Osteocyte (in vitro differentiated cells): ENCODE measurements at places on chromosomes 16 and 17. TPM values are rescaled to one million over a fixed set of nuclear protein-coding genes. Genes with fewer than 3 reads are reported as not detected.

DNA sequence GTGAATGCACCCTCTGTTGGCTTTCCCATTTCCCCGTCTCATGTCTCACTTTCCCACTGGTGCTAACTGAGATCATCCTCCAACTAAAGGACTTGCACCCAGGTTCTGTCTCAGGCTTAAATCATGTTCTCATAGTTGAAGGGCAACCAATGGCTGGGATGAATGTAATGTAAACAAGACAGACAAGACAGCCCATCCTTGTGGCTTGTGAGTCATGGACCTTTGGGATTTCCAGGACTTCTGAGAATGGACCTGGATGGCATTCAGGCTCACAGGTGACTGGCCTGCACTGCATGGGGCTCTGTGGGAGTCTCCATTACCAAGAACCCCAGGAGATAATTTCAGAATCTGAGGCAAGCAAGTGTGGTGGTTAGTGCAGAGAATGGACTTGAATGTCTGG, 347.5 kb downstream of the HAPSTR1 start:
- H3K27me3 ChIP-seq = no peaks in the 10 kb centered on the region
- no peaks in the 10 kb centered on the region for H3K4me1 ChIP-seq
- H3K4me3 ChIP-seq = no peak overlapping the region
- H3K36me3 ChIP-seq = no peaks in the 10 kb centered on the region
- H3K27ac ChIP-seq = no peak overlapping the region
- no peak for DNase-seq

- H3K36me3 ChIP-seq = peaks cover 6% of the 10 kb centered on the region
- no peaks in the 10 kb centered on the region for H3K27me3 ChIP-seq
- peaks cover 38% of the 10 kb centered on the region for H3K4me1 ChIP-seq
- DNase-seq = no peak
- no peak overlapping the region for H3K27ac ChIP-seq
- H3K4me3 ChIP-seq = no peak overlapping the region
These were observed 193.7 kb upstream of the CHMP6 start for GRCh38 chr17:80797741-80798594.

DNA sequence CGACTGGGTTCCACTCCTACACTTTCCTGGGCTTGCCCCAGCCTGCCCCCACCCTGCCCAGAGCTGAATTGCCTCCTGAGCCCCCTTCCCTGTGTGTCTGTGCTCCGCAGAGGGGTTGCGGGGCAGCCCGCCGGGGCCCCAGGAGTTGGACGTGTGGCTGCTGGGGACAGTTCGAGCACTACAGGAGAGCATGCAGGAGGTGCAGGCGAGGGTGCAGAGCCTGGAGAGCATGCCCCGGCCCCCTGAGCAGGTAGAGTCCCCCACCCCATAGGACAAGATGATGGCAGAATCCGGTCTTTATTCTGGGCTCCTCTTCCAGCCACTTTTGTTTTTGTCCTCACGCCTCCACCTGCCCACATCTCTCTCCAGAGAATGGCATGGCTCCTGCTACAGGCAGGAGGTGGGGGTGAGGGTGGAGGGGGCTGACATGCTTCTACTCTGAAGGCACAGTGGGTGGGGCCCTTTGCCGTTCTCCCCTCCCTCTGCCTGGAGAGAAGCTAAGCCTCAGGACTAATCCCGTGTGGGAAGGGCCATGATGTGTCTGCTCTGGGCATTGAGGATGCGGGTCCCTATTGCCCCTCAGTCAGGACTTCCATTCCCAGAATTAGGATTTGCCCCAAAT, 3.5 kb downstream of the ACBD4 start:
- no peak for DNase-seq
- H3K4me1 ChIP-seq = peaks cover 13% of the 10 kb centered on the region
- no peaks in the 10 kb centered on the region for H3K27me3 ChIP-seq
- H3K27ac ChIP-seq = no peak overlapping the region
- H3K4me3 ChIP-seq = no peak overlapping the region

DNA sequence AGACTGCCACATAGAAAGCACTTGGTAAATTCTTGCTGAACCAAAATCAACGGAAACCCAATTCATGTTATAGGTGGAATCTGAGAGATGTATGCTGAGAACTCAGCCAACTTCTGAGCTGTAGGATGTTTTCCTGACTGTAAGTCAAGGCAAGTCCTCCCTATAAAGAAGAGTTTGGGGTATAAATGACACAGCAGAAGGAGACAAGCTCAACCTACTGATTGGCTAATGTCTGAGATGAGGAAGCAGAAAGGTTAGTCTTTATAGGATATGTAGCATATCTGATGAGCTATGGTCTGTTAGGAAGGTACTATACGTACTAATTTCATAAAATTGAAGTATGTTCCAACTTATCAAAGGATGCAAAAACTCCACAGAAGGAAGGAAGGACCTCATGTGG, 99.5 kb downstream of the XYLT1 start:
- H3K4me1 ChIP-seq = peaks cover 23% of the 10 kb centered on the region
- no peaks in the 10 kb centered on the region for H3K27me3 ChIP-seq
- no peak overlapping the region for H3K27ac ChIP-seq

DNA sequence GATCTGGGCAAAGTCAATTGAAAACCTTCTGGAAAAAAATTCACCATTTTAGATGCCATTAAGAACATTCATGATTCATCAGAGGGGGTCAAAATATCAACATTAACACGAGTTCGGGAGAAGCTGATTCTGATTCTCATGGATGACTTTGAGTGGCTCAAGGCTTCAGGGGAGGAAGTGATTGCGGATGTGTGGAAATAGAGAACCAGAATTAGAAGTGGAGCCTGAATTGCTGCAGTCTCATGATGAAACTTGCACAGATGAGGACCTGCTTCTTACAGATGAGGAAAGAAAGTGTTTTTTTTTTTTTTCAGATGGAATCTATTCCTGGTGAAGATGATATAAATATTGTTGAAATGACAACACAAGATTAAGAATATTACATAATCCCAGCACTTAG, 12.9 kb downstream of the ITGAX start:
- no peak overlapping the region for H3K27ac ChIP-seq
- H3K36me3 ChIP-seq = no peaks in the 10 kb centered on the region
- H3K27me3 ChIP-seq = peaks cover 10% of the 10 kb centered on the region

DNA sequence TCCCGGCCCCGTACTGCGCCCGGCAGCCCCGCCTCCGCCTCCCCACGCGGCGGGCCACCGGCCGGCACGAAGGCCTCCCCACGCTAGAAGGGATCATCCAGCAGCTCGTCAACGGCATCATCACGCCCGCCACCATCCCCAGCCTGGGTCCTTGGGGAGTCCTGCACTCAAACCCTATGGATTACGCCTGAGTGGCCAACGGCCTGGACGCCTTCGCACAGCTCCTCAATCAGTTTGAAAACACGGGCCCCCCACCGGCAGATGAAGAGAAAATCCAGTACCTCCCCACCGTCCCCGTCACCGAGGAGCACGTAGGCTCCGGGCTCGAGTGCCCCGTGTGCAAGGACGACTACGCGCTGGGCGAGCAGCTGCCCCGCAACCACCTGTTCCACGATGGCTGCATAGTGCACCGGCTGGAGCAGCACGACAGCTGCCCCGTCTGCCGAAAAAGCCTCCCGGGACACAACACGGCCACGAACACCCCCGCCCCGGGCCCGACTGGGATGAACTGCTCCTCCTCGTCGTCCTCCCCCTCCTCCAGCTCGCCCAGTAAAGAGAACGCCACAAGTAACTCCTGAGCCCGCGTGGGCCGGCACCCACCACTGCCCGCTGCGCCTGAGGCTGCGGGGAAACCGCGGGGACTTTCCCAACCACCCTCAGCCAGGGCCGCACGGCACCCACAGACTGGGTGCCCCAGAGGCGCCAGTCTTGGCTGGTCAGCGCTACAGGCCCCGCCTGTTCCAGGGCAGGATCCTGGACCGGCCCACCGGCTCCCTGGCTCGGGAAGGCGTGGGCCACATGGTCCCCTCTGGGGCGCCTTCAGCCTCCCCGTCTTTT, 39.0 kb upstream of the AKAP1 start:
- no peak for DNase-seq
- no peaks in the 10 kb centered on the region for H3K36me3 ChIP-seq
- no peak overlapping the region for H3K27ac ChIP-seq
- H3K4me1 ChIP-seq = no peaks in the 10 kb centered on the region

- H3K4me1 ChIP-seq = peaks cover 36% of the 10 kb centered on the region
- peaks cover 19% of the 10 kb centered on the region for H3K36me3 ChIP-seq
- peak overlapping the region; percentile 90 for H3K27ac ChIP-seq
- peak overlapping the region; percentile 82 for H3K4me3 ChIP-seq
These were observed 1.3 kb downstream of the ARMC5 start for GRCh38 chr16:31460582-31461002.

DNA sequence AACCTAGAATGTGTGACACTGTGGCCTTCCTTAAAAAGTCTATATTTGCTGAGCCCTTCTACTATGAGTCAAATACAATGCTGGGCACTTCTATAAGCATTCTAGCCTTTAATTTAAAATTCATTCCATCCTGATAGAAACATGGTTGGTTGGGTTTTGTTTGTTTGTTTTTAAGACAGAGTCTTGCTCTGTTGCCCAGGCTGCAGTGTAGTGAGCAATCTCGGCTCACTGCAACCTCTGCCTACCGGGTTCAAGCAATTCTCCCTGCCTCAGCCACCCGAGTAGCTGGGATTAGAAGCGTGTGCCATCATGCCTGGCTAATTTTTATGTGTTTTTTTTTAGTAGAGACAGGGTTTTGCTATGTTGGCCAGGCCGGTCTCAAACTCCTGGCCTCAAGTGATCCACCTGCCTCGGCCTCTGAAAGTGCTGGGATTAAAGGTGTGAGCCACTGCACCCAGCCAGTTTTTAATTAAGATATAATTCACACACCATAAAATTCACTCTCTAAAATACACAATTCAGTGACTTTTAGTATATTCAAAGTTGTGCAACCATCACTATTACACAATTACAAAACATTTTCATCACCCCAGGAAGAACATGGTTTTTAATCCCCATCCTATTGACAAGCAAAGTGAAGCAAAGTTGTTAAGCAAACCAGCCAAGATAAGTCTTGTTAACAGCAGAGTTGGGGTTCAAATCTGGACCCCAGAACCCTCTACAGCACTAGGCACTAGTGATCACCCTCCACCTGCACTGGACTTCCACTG, 42.8 kb downstream of the CMTM4 start:
- H3K4me3 ChIP-seq = no peak overlapping the region
- no peak overlapping the region for H3K27ac ChIP-seq
- no peaks in the 10 kb centered on the region for H3K36me3 ChIP-seq
- no peak for DNase-seq
- H3K27me3 ChIP-seq = no peaks in the 10 kb centered on the region
- H3K4me1 ChIP-seq = peaks cover 10% of the 10 kb centered on the region

DNA sequence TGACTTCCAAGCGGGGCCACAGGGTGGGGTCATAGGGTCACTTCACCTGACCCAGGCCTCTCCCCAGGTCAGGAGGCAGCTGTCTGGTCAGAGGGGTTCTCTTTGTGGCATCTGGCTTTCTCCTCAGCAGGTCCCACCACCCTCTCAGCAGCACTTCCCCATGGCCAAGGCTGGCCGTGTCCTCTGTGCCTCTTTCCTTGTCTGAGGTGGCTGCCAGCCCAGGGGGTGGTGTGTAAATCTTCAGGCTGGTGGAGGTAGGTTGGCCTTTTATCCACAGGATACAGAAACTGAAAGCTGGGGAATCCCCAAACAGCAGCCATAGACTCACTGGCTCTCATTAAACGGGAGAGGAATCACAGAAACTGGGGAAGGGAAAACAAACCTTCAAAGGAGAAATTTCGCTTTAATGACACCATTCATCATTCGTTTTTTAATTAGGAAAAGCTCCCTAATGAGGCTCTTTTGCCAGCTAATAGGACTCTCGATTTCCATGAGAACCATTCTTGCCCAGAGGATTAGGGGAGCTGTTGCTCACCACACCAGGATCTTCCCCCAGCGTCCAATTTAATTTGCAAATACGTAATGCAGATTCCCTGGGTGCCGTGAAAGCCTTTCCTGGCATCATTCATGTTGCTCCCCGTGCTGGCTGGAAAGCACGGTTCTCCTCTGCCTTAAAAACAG, 18.0 kb downstream of the C17orf75 start:
- no peak for DNase-seq
- no peaks in the 10 kb centered on the region for H3K36me3 ChIP-seq
- H3K27ac ChIP-seq = no peak overlapping the region
- peaks cover 5% of the 10 kb centered on the region for H3K4me1 ChIP-seq
- no peaks in the 10 kb centered on the region for H3K27me3 ChIP-seq

DNA sequence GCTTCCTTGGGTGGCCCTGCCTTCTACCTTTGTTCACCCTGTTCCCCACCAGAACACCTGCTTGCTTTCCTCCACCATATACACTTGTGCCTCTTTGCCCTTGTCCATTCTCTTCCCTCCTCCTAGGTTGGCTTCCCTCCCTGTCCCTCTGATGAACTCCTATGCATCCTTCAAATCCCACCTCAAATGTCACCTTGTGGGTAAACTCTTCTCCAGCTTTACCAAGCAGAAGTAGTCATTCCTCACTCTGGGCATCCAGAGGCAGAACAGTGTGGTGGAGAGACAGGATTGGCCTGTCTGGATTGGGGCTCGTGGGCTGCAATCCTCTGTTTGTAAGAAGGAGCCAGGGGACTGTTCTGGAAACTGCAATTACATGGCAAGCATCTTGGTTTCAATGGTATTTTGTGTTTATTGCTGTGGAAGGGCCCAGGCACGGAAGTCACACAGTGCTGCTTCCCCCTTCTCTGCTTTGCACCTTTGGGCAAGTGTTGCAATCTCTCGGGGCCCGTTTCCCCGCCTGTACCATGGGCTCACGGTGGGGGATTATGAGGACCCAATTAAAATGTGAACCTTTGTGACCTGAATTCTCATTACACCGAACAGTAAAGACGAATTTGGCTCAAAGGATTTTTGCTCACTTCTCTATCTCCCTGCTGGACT, 21.9 kb upstream of the NXPH3 start:
- H3K27ac ChIP-seq = no peak overlapping the region
- no peaks in the 10 kb centered on the region for H3K36me3 ChIP-seq
- H3K27me3 ChIP-seq = peaks cover 8% of the 10 kb centered on the region
- no peak overlapping the region for H3K4me3 ChIP-seq
- peaks cover 2% of the 10 kb centered on the region for H3K4me1 ChIP-seq
- no peak for DNase-seq

DNA sequence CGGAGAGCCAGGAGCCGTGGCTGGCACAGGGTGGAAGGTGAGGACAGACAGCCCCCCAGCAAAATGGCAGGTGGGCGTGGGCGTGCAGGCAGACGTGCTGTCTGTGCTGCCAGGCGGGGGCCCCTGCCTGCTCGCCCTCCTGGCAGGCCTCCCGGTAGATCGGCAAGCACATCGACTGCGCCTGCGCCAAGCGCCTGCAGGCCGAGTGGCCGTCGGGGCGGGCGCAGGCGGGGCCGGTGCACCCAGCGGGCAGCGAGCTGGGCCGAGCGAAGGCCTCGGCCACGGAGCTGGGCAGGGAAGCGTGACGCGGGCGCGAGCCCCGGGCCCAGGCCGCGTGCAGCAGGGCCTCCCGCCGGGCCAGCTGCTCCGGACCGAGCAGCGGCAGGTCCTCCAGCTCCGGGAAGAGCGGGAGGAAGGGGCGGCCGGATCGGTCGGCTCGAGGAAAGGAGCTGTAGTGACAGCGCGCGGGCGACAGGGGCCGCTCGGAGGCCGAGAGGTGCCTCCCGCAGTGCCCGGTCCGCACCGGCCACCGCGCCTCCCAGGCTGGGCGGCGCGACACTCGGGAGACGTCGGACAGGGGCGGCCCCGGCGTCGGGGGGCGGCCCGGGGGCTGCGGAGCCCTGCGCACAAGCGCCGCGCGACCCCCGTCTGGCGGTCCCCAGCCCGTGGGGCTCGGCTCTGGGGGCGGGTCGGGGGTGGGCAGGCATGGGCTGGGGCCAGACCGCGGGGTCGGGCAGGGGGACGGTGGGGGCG, 16.9 kb downstream of the GRIN2C start:
- H3K4me3 ChIP-seq = no peak overlapping the region
- peaks cover 26% of the 10 kb centered on the region for H3K4me1 ChIP-seq
- DNase-seq = no peak
- H3K36me3 ChIP-seq = no peaks in the 10 kb centered on the region

Gene ZSCAN10
- total RNA-seq = not detected in 2 replicates

Gene ZG16B
- not detected in 2 replicates for total RNA-seq

Gene PDIA2
- total RNA-seq = not detected in 2 replicates

Gene CD7
- 1.0 TPM in 2 replicates for total RNA-seq
